Activated CD4-positive, alpha-beta T cell treated with anti-CD3 and anti-CD28 coated beads for 48 hours (primary cell): ENCODE measurements at places on chromosomes 4 and X.
A peak's percentile ranks its signal among the peaks of the same experiment; 100 is the strongest.

DNA sequence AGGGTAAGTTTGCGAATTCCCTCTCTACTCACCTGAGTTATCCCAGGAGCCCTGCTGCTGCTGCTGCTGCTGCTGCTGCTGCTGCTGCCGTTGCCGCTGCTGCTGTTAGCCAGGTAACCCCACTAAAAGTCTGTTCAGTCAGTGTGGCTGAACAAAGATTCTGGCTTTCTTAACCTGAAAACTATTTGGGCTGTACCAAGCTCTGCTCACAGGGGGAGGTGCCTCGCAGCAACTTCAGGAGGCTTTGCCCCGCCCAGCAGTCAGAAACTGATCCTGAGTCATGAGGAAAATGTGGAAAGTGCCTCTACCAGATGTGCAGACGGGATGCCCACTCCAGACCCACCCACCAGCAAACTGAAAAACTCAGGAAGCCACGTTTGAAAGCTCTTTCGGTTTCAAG, at the start of gene CAPN6:
CAPN6 (minus strand) TSS at position 145 of the 400 bp plus-strand sequence. CDS start 6,547 bp downstream, outside the sequence.
- DNase-seq: no peak

GRCh38 chr4:95980877-95981360, 141.0 kb downstream of the PDHA2 start:
- no peak for DNase-seq

DNA sequence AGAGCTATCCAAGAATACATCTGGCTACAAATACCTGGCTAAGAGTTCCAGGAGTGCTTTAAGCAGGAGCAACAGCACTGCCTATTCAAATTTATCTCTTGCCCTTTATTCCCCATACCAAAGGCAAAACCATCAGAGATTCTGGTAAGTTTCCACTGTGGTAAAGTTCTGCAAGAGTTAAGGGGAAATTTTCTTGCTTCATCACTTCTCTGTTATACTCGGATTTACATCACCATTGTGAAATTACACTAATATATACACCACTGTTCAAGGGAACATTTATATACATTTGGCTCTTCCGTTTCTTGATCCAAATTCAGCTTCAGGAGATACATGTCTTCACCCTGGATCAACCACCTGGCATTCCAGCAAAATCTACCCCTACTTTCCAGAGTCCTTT, 70.8 kb upstream of the PTPN13 start:
- DNase-seq: no peak

DNA sequence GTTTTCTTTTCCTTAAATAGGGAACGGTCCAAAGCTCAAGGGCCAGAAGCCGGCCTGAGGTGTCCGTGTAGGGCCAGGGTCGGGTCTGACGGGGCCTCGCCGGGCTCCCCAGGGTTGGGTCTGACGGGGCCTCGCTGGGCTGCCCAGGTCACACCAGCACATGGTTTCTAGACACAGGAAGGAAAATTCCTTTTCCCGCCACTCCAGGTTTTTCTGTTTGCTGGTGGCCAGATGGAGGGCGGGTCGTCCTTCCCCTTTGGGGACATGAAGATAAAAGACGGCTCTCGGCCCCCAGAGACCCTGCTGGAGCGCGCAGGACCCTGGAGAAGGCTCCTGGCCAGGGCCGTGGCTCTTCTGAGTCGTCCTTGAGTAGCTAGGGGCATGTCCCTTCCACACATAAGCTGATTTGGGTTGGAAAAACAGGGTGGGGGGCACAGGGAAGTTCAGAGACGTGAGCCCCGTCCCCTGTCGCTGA, 35.1 kb downstream of the PIGG start:
- no peak for DNase-seq

DNA sequence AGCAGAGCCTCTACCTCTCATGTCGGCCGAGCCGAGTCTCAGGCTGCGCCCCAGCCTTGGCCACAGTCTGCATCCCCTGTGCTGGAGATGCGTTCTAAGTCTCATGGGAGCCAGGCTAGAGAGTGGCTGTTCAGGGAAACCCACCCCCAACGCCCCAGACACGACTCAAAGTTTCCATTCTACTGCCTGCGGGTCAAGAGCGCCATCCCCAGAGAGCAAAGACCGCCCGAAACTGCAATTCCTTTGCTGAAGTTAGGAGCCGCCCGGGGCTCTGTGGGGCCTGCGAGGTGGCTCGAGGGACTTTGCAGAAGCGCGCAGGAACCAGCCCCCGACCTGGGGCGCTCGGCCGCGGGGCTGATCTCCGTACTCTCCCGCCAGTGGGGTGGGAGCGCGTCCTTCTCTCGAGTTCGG, 10.0 kb upstream of the ELF4 start:
- peak; percentile 21 for DNase-seq

GRCh38 chrX:39450234-39450977, 647.4 kb downstream of the BCOR start:
- DNase-seq: no peak

DNA sequence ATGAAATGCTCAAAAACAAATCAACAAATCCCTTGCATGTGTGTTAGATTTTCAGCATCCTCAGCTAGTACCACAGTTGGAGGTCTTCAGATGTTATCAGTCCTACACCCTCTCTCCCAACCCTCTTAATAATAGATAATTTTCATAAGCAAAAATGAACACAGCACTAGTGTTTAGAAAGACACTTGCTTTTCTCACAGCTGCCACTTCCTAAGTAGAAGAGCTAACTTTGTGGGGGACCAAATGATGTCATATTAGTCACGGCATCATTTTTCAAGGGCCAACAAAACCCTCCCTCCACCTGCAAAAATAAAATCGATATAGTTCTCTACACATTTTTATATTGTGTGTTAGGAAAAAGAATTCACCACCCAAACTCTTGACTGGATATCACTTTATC, 163.5 kb upstream of the GYPA start:
- DNase-seq: no peak

- DNase-seq: no peak
Measured at GRCh38 chr4:82360298-82361177, 13.3 kb downstream of the HNRNPD start.

- DNase-seq: no peak
Measured at GRCh38 chr4:1177274-1178141, 5.1 kb upstream of the SPON2 start.

DNA sequence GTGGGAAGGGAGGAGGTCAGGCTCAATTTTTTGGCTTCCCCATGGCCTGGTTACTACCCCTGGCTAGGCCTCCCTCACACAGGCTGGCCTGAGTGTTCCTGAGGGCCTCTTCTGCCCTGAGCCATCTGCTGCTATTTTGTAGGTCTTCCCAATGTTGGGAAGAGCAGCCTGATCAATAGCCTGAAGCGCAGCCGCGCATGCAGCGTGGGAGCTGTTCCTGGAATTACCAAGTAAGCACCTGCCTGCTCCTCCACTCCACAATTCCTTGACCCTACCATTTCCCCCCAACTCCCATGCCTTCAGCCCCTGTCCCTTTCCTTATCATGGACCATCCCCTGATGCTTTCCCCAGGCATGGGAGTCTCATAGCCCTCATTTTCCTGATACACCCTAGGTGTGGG, 20.8 kb downstream of the GNL3L start:
- DNase-seq: no peak

GRCh38 chr4:139465922-139466321, 12.0 kb downstream of the RAB33B start:
- no peak for DNase-seq

DNA sequence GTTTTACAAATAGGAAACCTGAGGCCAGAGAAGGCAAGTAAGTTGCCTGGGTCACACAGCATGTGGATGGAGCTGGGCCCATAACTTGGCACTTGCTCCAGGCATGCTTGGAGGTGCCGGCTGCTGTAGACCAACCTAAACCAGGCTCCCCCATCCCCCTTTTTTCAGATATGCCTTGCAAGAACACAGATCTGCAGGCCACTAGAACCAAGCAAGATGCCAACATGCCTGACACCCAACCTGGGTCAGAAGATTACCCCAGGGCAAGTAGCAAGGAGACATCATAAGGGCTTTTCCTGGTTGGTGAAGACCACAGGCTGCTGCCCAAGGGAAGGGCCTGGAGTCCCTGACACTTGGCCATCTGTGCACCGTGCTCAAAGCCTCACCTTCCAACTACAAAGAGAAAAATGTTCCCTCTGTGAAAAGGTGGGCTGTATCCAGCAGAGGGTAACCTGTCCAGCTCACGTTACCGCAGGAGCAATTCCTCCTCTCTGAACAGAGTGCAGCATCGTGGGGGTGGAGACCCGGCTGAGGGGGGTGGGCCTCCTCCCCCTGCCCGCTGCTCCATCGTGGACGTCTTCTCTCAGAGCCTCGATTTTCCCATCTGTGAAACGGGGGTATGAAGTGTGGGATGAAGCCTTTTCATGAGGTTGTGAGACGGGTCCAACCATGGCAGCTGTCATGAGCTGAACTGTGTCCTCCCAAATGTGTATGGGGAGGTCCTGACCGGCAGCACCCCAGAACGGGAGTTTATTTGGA, 23.0 kb downstream of the HMX1 start:
- no peak for DNase-seq

DNA sequence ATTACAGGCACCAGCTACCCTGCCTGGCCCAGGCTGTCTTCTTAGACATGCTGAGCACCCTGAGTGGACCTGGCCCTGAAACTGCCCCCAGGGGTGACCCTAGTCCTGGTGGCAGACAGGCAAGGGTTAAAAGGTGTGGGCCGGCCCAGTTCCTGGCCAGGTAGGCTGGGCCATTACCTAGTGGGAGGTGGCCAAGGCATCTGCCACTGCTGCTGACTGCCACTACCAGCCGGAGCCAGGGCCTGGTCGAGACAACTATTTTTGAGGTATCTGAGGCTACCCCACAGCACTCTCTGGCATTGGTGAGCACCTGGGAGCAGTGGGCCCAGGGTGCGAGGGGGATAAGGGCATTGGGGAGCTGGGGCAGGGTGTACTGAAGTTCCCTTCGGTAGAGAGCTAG, at the start of gene CCDC120:
CCDC120 (plus strand) TSS at position 206 of the 400 bp plus-strand sequence. CDS start 3,043 bp downstream, outside the sequence.
- no peak for DNase-seq

GRCh38 chr4:6953751-6954380, 44.2 kb downstream of the TBC1D14 start:
- no peak for DNase-seq

- DNase-seq: no peak
Measured at GRCh38 chr4:113026556-113026955, 22.9 kb upstream of the ANK2 start.

DNA sequence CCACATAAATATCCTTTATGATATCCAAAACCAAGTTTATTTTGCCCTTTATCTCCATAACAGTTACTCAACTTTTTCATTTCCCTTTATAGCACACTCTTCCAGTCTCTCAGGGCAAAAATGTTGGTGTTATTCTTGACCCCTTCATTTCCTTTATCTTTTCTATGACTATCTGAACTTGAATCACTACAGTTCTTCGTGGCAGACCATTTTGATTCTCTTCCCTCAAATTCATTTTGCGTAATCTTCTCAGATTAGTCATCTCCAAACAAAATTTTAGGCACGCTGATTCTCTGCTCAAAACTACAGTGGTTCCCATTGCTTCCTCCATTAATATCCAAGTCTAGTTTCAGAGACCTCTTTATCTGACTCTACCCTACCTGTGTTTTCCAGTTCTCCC, 26.1 kb downstream of the RUFY3 start:
- DNase-seq: no peak

DNA sequence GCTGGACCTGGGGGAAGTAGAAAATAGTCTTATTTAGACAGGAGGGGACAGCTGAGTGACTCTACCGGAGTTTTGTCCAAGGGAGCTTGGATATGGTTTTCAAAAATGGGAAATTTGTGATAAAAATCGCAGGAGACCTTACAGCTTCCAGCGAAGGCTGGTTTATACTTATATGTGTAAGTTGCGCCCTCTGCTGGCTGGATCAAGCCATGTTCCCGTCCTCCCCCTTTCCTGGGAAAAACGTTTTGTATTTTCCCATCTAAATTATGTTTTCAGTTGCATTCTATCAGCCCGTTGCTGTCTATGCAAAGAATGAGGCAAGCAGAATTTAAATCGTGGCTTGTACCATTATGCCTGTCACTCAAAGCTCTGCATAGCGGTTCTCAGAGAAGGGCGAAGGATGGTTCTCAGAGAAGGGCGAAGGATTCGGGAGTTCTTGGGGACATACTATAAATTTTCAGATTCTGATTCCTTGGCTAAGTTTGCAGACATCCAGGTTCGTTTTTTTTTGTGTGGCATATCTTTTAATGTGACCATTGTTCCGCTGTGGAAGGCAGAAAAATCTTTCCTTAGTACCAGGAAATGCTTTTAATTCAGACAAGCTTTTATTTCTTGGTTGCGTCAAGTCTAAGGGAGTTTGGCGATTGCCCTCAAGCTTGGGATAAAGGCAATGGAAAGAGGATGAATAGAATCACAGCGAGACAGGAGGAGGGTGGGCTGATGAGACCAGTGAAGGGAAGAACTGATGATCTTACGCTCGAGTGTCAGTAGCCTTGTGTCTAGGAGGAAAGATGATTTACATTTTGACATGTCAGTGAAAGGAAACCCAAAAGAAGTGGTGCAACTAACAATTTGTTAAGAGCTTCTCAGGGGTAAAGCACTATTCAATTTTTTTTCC, 128.5 kb upstream of the ARX start:
- DNase-seq: peak; percentile 46

DNA sequence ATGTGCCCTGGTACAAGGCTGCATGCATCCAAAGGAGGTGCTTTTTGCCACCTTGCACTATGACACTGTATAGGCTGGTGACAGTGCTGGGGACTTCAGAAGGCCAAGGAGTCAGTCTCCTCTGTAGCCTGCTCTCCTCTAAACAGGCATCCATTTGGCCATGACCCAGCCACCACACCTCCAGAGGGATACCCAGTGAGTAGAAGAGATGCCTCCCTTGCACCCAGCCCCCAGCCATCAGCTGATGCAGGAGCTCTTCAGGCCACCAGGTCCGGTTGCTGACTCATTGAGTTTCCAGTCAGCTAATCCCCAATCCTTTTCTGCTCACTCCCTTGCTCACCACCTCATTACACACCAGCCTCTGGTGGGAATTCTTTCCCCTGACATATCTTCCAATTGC, 99.8 kb downstream of the PJA1 start:
- no peak for DNase-seq

DNA sequence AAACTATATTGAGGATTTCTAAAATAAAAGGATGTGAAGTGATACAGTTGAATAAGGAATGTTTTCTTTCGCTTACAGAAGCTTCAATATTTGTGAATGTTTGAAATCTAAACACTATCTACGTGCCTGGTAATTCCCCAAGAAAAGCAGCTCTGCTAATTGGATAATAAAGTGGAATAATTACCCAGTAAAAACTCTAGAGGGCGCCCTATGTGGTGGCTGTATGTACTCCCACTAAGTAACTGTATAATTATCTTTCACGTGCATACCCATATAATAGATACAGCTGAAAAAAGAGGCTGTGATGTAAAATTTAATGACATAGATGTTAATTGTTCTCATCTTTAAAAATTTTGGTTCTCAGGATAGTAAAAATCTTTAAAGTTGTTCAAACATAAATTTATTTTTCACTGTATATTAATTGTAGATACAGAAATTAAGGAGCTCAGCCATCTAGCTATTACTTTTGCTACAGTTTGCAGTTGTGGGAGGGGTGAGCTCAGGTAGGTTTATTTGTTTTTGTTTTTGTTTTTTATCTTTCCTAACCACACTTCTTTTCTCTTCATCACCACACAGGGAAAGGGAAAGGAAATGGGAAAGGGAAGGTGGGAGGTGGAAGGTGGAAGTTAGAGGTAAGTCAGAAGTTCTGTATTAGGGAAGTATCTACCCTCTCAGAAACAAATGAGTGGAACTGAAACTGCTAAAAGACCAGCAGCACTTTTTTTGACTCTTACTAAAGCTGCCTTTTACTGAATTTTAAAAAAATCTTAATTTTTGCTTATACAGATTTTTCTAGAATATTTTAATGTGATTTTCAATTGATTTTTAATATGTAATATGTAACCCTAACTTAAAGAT, 151.7 kb upstream of the RPS6KA6 start:
- DNase-seq: no peak
